SK-N-DZ (cell line): ENCODE measurements at places on chromosomes 4 and X.

GRCh38 chr4:174324725-174325124, 41.0 kb downstream of the CEP44 start:
- DNase-seq = no peak

DNA sequence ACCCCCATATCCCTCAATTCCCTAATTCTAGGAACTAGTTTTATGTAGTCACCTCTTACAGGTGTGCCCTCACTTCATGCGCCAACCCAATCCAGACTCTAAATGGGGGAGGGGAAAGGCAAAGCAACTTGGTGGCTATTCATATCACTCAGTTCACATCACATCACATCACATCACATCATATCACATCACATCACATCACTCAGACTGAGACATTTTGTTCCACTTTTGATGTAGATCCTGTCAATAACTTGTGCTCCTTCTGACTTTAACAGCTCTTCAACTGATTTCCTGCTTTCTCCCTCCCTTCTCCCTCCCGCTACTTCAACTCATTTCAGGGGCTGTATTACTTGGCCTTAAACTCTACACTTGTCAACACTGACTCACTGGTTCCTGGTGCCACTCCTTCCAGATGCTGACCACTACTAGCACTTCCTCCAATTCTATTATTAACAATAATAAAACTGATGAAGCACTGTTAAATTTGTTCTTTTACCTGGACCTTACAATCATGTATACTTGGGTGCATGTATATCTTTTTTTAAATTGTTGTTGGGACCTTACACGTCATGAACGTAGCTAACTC, 29.1 kb upstream of the PLS3 start:
- no peak for DNase-seq

GRCh38 chr4:81255524-81255923, 40.5 kb upstream of the PRKG2 start:
- no peak for DNase-seq

DNA sequence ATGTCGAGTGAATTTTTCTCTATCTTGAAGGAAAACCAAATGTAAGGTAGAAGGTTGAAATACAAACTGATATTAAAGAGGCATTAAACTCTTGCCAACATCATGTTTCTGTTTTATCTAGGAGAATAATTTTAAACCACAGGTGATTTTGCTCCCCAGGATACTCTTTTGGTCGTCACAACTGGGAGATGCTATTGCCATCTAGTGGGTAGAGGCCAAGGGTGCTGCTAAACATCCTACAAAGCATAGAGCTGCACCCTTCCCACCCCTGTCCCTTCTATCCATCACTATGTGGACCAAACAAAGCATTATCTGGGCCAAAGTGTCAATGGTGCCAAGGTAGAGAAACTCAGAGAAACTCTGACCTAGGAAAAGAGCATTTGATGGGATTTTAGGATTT, 154.6 kb upstream of the MAGEB2 start:
- no peak for DNase-seq

DNA sequence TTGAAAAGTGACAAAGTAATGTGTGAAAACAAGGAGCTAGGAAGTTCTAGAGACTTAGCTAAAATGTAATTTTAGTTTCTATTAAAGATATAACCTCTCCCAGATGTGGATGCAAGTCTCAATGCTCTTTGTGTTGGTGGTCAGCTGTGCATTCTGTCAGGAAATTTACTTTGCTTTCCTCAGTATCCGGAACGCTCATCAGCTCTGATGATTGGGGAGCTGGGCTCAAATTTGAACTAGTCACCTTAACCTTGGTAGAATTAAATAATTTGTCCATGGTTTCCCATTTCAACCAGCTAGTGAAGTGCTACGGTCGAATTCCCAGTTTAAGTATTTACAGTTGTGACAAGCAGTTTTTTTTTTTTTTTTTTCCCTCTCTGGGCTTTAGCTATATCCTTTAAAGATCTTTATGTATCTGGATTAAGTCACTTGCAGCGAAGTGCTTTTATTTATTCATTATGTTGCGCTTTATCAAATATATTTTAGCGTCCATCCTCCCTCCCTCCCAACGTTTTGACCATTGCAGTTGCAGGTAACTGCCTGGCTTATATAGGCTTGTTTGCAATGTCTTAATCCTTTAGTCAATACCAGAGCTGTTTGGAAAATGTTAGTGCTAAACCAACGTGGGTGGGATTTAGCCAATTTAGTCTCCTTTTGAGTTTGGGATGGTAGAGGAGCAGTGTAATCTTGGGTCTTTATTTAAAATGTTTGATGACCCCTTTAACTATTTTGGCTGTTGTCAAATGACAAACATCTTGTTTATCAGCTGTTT, 2.1 kb downstream of the OGT start:
- no peak for DNase-seq

DNA sequence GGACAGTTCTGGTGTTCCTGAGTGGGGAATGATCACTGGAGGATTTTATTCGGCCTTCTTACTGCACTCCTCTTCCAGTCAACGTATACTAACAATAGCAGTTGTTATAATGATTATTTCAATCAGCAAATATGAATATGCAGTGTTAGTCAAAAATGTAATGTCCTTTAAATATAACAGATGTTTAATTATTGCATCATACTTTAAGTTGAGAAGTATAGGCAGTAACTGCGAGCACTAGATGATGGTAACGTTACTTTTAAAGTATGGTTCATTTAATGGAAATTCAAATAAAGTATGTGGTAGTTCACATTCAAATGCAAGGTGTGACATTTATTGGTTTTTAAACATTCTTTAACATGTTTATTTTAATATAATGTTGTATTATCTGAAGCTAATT, 5.5 kb upstream of the BLTP1 start:
- DNase-seq = no peak

DNA sequence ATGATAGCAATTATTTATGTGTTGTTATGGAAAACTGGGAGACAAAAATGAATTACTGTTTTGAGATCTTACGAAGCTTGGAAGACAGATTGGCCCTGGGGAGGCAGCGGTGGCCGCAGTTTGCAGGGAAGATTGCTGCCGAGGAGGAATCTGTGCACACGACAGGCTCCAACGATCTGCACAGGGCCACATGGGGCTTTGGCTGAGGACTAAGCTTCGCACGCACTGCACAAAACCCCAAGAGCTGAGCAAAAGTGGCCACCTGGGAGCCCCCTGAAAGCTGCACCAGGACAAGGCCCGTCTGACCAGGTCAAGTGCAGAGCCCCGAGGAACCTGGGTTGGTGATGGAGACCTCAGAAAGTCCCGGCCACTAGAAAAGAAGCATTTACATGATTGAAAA, 5.2 kb upstream of the PDE6B start:
- DNase-seq = no peak

DNA sequence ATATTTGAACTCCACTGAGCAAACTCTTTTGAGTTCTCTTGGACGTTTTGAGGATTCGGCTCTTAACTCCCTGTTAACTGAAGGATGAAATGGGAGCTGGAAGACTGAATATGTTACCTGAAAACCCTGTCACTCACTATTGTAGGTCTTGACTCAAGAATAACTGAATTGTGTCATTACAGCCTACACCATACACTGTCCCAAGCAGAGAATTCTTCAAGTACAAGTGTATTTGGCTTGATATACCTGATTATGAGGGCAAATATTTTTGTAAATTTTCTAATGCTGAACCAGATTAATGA, 276.1 kb downstream of the CFAP299 start:
- no peak for DNase-seq

DNA sequence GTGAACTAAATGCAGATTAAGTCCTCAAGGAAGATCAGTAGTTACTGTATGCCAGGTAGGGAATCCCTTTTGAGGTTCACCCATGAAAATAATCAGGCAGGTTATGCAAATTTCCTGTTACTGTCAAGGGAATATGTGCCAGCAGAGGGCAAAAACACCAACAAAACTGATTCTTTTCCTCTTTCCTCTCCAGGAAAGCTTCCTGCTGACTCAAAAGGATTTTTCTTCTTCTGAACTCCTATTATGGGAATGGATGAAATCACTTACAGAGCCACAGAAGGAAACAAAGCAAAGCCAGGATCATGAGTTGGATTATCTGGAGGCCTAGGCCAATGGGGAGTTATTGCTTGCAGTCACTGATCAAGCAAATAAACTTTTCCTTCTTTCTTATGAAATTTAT, 49.7 kb downstream of the TMPRSS11F start:
- DNase-seq = no peak

DNA sequence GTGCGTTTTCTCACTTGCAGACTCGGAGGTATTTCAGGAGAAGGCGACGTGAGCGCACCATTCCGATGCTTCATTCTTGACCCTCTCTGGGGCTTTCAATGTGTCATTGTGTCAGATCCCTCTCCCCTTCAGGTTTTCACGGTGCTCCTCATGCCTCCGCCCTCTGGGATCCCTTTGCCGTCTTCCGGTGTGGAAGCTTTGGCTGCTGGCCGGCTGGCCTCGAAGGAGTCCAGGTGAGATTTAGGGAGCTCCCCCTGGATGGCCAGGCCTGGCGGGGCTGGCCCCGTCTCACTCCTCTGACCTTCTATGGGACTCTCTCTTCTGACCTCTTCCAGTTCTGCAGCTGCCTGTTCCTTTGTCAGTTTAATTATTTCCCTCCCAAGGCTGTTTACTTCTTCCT, 12.9 kb downstream of the SOD3 start:
- no peak for DNase-seq

GRCh38 chr4:82430964-82431745, 765 bp downstream of the ENOPH1 start:
- no peak for DNase-seq

DNA sequence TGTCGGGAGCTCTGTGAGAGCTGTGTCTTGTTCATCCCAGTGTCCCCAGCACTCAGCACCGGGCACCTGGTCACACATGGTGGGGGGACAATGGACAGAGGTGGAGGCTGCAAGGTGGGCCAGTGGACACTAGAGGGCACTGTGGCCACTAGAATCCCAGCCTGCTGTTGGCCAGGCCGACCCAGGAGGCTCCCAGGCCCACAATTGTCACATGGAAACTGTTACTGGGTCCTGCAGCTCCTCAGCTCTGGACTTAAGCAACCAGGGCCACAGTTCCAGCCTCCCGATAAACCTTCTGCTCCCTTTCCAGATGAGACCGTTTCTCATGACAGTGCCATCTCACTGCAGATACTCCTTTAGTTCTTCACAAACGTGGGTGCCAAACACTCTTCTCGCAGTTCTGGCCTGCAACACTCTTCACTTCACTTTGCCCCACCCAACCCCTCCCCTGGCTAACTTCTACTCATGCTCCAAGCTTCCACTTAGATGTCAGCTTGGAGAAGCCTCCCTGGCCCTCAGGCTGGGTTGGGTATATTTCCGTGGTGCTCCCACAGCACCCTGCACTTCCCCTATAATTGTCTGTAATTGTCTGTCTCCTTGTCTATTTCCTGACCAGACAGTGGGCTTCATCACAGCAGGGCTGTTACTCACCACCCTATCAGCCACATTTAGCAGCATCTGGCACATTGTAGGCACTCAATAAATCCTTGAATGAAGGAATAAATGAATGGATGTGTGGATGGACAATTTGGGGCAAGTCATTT, 3.5 kb upstream of the IQSEC2 start:
- DNase-seq = peak; percentile 52

DNA sequence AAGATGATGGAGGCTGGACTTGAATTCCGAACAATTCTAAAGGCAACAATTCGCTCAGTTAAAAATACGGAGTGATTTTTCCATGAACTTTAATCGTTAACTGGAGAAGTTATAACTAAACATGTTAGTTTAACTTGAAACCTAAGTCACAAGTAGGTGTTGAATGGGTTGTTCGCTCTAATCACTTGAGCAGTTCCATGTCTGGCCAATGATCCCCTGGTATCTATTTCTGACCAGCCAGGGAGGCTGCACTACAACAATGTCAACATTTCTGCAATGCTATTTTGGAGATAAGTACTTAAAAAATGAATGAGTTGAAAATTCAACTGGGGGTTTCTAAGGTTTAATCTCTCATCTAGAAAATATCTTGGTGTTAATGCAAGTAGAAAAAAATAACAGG, 112.5 kb downstream of the NR3C2 start:
- no peak for DNase-seq

GRCh38 chrX:44432641-44433040, 89.2 kb upstream of the EFHC2 start:
- DNase-seq = no peak

DNA sequence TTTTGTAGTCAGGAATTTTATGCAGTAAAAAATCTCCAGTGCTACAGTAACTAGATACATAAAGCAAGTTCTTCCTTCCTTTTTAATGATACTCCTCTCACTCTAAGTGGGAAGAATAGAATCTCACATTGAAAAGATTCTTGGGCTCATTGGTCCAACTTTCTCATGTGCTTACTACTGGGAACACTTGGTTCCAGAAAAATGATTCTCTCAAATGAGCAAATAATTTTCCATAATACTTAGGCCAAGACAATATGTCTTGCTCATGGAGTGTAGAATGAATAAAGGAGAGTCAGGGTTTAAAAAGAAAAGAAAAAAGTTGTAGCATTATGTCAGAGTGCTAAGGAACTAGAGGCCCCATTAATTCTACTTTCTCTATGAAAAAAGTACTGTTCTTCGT, 197.8 kb downstream of the RASL11B start:
- DNase-seq = no peak

GRCh38 chr4:108991551-108992328, 228.9 kb upstream of the ETNPPL start:
- no peak for DNase-seq

GRCh38 chr4:136985683-136986082, 546.6 kb downstream of the PCDH18 start:
- DNase-seq = no peak

- peak; percentile 12 for DNase-seq
These were observed 3.1 kb upstream of the SFRP2 start for GRCh38 chr4:153791746-153792617.

DNA sequence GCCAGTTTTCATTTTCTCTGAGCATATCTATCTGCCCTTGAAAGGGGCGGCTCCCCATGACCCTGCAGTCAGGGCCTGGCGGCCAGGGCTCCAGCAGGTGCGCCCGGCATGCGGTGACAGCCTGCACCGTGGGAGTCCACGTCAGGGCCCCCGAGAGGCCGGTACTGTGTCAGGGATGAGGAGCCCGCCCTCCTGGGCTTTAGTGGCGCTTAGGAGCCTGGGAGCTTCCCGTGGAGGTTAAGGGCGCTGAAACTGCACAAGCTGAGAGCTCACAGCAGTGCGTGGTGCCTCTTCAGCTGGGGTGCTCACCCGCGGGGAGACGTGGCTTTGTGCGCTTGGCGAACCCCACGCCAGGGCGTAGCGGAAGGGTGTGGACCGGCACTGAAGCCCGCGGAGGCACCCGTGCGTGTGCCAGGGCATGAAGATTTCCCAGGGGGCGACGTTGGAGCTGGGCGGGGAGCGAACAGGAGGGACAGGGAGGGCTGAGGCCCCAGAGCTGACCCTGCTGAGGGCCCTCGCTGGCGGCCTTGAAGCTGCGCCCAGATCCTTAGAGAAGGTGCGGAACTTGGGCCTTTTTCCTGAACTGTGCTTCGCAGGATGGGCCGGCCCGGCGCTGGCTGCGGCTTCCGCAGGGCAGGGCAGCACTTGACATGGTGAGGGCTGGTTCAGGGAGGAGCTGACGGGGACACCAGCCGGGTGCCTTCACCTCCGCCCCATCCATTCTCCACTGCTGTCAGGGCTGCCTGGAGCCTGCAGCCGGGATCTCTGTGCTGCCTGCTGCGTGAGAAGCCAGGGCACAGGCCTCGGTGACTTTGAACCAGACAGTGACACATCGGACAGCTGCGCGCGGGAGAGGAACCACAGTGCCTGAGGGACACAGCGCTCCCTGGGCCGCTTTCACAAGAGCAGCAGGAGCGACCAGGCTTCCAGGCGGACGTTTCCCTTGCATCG, 32.9 kb downstream of the HTT-AS start:
- peak; percentile 52 for DNase-seq
